ENCODE measurements at places on chromosomes 4 and X. TPM values are rescaled to one million over a fixed set of nuclear protein-coding genes. Genes with fewer than 3 reads are reported as not detected.

Gene PPEF1
- not detected for total RNA-seq

Gene GAB3
- total RNA-seq, result 0.69 TPM

Gene HHIP
- not detected for total RNA-seq

Gene MAB21L2
- total RNA-seq, result not detected

Gene DSPP
- total RNA-seq, result not detected

Gene IL2RG
- total RNA-seq, result 0.64 TPM

Gene MAGEB10
- total RNA-seq, result not detected

Gene VCX3A
- total RNA-seq, result not detected

Gene OPRPN
- not detected for total RNA-seq

Gene CENPVL2
- total RNA-seq, result not detected

Gene TEX13A
- not detected for total RNA-seq

Gene F9
- not detected for total RNA-seq

Gene FGG
- 2.7 TPM for total RNA-seq

DNA sequence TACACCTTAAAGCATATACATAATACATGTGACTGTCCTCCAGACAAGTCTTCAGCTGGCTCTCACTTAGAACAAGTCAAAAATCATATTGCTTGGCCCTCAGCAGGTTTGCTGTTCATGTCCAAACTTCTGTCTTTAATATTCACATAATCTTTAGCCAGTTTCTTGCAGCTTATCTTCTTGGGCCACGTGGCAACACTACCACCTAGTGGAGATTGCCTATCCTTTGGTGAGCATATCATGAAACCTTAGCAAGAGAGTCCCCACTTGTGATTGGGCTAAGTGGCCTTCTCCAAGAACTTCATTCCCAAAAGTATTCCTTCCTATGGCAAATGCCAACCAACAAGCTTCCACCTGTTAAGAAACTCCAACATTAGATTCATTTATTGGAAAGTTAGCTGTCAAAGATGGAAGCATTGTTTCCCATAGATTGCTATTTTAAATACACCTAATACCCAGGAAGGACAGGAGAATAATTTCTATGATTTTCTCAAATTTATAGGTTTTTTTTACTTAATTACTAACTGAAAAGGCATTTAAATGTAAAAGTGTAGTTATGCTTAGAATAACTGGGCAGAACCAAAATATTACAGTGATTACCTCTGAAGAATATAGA, 231.9 kb upstream of the INTU start:
- H3K36me3 ChIP-seq, result no peaks in the 10 kb centered on the region
- no peak overlapping the region for H3K4me3 ChIP-seq
- no peaks in the 10 kb centered on the region for H3K27me3 ChIP-seq
- no peaks in the 10 kb centered on the region for H3K4me1 ChIP-seq
- DNase-seq, result peak; percentile 73
- no peak overlapping the region for H3K27ac ChIP-seq

- H3K4me1 ChIP-seq, result no peaks in the 10 kb centered on the region
- H3K36me3 ChIP-seq, result no peaks in the 10 kb centered on the region
- no peak overlapping the region for H3K27ac ChIP-seq
- H3K27me3 ChIP-seq, result no peaks in the 10 kb centered on the region
Observed at GRCh38 chrX:41452565-41453356, 5.6 kb downstream of the NYX start.

DNA sequence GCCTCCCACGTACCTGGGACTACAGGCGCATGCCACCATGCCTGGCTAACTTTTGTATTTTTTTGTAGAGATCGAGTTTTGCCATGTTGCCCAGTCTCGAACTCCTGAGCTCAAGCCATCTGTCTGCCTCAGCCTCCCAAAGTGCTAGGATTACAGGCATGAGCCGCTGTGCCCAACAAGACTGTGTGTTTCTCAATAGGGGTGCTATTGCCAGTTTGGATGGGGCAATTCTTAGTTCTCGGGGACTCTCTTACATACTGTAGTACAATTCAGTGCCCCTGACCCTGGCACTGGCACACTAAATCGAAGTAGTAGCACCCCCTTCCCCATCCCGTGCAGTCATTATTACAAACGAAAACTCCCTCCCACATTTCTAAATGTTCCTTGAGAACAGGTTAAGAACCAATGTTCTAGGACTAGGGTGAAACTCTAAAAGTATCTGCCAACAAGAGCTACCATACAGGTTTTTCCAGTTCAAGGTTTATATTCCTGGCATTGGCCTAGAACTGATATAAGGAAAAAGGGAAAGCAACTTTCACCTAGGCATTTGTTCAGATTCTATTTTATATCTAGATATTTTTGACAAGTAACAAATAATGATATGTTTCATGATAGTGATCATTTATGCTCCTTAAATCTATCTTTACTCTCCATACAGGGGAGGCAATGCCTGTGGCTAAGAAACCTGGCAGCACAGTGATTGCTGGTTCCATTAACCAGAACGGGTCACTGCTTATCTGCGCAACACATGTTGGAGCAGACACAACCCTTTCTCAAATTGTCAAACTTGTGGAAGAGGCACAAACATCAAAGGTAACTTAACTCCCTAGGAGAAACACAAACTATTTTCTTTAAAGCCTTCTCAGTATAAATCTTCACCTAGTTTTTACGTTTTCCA, 50.4 kb upstream of the PGAM4 start:
- no peak overlapping the region for H3K27ac ChIP-seq
- DNase-seq, result no peak

GRCh38 chr4:89108091-89108490, 3.2 kb upstream of the TIGD2 start:
- H3K36me3 ChIP-seq, result no peaks in the 10 kb centered on the region
- DNase-seq, result no peak
- H3K4me1 ChIP-seq, result peaks cover 3% of the 10 kb centered on the region

GRCh38 chr4:130825284-130825683, 1729.3 kb downstream of the C4orf33 start:
- DNase-seq, result no peak
- no peaks in the 10 kb centered on the region for H3K27me3 ChIP-seq
- no peaks in the 10 kb centered on the region for H3K36me3 ChIP-seq
- H3K4me3 ChIP-seq, result no peak overlapping the region

GRCh38 chr4:182576601-182577289, 333.5 kb downstream of the TENM3 start:
- no peak overlapping the region for H3K27ac ChIP-seq
- H3K27me3 ChIP-seq, result peaks cover 42% of the 10 kb centered on the region
- no peak overlapping the region for H3K4me3 ChIP-seq
- no peaks in the 10 kb centered on the region for H3K36me3 ChIP-seq
- no peak for DNase-seq
- no peaks in the 10 kb centered on the region for H3K4me1 ChIP-seq

GRCh38 chr4:159736411-159736810, 633.5 kb downstream of the RAPGEF2 start:
- no peaks in the 10 kb centered on the region for H3K4me1 ChIP-seq
- no peak overlapping the region for H3K4me3 ChIP-seq
- no peaks in the 10 kb centered on the region for H3K27me3 ChIP-seq

GRCh38 chrX:81120936-81121371, 80.8 kb downstream of the HMGN5 start:
- peaks cover 4% of the 10 kb centered on the region for H3K4me1 ChIP-seq
- no peak overlapping the region for H3K27ac ChIP-seq
- no peaks in the 10 kb centered on the region for H3K27me3 ChIP-seq
- no peaks in the 10 kb centered on the region for H3K36me3 ChIP-seq

DNA sequence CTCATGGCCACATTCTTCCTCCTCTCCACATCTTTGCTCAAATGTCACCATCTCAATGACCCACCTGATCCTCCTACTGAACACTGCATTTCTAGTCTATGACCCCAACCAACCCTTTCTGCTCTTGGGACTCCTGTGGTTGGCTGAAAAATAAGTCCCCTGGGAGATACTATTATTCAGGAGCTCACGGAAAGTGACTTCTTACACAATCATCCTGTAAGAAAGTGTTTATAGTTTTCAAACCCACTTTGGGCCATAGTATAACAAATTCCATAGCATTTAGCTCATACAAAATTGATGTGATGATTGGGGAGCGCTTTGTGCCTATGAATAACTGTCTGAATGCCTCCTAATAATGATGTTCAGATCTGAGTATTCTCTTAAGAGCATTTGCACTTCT, 161.4 kb upstream of the HS3ST1 start:
- H3K36me3 ChIP-seq, result no peaks in the 10 kb centered on the region
- no peak for DNase-seq
- H3K4me1 ChIP-seq, result peaks cover 20% of the 10 kb centered on the region
- no peak overlapping the region for H3K4me3 ChIP-seq
- H3K27me3 ChIP-seq, result no peaks in the 10 kb centered on the region

- no peak for DNase-seq
- H3K27me3 ChIP-seq, result peaks cover 16% of the 10 kb centered on the region
- no peak overlapping the region for H3K4me3 ChIP-seq
- H3K4me1 ChIP-seq, result no peaks in the 10 kb centered on the region
- H3K36me3 ChIP-seq, result no peaks in the 10 kb centered on the region
Observed at GRCh38 chrX:1102786-1103185, 109.7 kb downstream of the CRLF2 start.

GRCh38 chr4:156805696-156806095, 165.9 kb downstream of the PDGFC start:
- H3K27ac ChIP-seq, result no peak overlapping the region
- no peaks in the 10 kb centered on the region for H3K36me3 ChIP-seq
- H3K4me1 ChIP-seq, result no peaks in the 10 kb centered on the region
- no peaks in the 10 kb centered on the region for H3K27me3 ChIP-seq
- no peak for DNase-seq
- H3K4me3 ChIP-seq, result no peak overlapping the region

DNA sequence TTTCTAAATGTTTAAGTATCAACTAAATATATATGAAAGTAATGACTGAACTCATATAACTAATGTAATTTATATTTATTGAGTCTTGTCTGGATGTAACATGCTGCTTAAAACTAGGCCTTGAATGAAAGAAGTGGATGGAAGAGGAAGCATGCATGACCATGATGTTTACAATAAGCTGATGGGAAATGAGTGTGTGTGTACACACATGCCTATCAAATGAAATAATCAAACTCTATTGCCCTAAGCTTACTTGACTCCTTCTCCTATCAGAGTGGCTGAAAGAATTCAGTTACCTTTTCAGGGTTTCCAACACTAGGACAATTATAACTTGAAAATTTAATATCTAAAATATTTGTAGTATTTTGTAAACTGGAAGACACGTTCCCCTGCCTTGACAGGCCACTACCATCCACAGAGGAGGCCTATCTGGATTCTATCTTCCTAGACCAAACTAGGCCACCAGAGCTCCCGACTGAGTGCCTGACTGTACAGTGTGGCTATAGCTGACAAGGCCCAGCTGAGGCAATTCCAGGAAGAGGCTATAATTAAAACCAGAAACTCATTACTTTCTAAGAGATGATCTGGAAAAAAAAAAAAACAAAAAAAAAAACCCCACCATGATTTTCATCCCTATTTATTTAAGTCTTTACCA, 7.6 kb downstream of the ARSJ start:
- H3K27me3 ChIP-seq, result no peaks in the 10 kb centered on the region
- no peaks in the 10 kb centered on the region for H3K36me3 ChIP-seq
- no peak overlapping the region for H3K27ac ChIP-seq
- no peak overlapping the region for H3K4me3 ChIP-seq
- no peak for DNase-seq

- no peak for DNase-seq
- peaks cover 14% of the 10 kb centered on the region for H3K36me3 ChIP-seq
- H3K27me3 ChIP-seq, result no peaks in the 10 kb centered on the region
- no peaks in the 10 kb centered on the region for H3K4me1 ChIP-seq
- no peak overlapping the region for H3K4me3 ChIP-seq
Observed at GRCh38 chrX:153948002-153948466, 3.6 kb upstream of the RENBP start.

GRCh38 chrX:45351478-45351877, 150.8 kb upstream of the DIPK2B start:
- H3K36me3 ChIP-seq, result no peaks in the 10 kb centered on the region
- no peak for DNase-seq
- no peaks in the 10 kb centered on the region for H3K4me1 ChIP-seq
- no peak overlapping the region for H3K4me3 ChIP-seq

DNA sequence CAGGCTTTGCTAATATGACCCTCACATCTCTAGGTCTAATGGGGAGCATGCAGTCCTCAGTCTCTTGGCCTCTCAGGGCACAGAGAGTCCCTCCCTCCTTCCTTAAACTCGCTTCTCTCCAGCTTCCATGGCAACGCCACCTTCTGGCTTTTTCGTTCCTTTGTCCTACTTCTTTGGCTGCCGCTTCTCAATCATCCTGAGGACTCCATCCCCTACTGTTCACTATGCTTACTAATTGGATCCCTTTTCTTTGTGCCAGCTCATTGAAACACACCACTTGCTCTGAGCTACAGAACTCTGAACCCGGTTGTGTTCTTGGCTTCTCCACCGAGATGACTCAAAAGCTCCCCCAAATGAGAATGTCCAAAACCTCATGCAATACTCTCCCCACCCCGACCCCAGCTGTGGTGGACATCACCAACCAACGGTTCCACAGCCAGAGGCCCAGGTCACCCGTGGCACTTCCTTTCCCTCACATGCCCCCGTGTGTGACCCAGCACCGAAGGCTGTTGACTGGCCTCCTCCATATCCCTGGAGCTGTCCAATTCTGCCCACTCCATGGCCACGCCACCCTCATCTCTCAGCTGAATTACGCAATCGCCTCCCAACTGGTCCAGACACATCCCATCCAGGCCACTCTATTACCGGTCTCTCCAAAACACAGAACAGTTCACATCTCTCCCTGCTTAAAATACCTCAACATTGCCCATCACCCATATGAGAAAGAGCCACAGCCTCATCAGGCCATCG, 34.7 kb downstream of the CRMP1 start:
- H3K27ac ChIP-seq, result no peak overlapping the region
- peaks cover 2% of the 10 kb centered on the region for H3K4me1 ChIP-seq
- no peaks in the 10 kb centered on the region for H3K36me3 ChIP-seq
- DNase-seq, result no peak
- H3K27me3 ChIP-seq, result peaks cover 49% of the 10 kb centered on the region

- no peak overlapping the region for H3K4me3 ChIP-seq
- no peak overlapping the region for H3K27ac ChIP-seq
- H3K36me3 ChIP-seq, result no peaks in the 10 kb centered on the region
- no peaks in the 10 kb centered on the region for H3K4me1 ChIP-seq
- no peak for DNase-seq
Observed at GRCh38 chr4:100949350-100949935, 397.9 kb downstream of the PPP3CA start.

DNA sequence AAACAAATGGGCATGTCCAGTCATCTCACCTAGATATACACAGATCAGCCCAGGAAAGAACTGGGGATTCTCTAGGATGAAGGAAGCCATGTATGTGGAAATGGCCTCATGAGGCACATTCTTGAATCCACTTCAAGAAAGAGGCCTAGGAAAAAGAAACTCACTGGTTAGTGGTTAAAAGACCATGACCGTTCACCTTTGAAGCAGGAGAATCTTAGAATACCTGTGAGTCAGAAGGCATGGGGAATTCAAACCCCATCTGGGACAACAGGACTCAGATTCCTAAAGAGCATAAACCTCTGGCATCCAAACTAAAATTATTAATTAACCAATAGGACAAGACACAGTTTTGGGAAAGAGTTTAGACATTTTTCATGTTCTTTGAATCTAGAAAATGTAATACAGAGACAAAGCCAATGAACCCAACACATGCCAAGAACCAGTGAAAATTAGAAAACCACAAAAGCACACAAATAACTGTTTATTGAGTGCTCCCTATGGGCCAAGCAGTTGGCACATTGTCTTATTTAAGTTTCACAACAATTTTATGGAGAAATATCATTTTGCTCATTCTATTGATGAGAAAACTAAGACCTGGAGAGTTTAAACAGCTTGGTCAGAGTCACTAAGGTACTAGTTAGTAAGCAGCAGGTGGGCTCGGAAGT, 97.5 kb downstream of the NPNT start:
- no peak overlapping the region for H3K27ac ChIP-seq
- 0 out of 2 replicates have a peak, but pooled peaks cover 2% of the 10 kb centered on the region for H3K4me1 ChIP-seq
- H3K4me3 ChIP-seq, result no peak overlapping the region
- H3K27me3 ChIP-seq, result no peaks in the 10 kb centered on the region

- H3K4me3 ChIP-seq, result no peak overlapping the region
- H3K4me1 ChIP-seq, result no peaks in the 10 kb centered on the region
- peaks cover 5% of the 10 kb centered on the region for H3K36me3 ChIP-seq
Observed at GRCh38 chr4:151129796-151130195, 30.4 kb downstream of the RPS3A start.

- DNase-seq, result no peak
- H3K4me1 ChIP-seq, result no peaks in the 10 kb centered on the region
Observed at GRCh38 chrX:21529771-21530170, 128.4 kb downstream of the KLHL34 start.
